ENCODE measurements at places on chromosomes 6 and 20.
A peak's percentile ranks its signal among the peaks of the same experiment; 100 is the strongest.

DNA sequence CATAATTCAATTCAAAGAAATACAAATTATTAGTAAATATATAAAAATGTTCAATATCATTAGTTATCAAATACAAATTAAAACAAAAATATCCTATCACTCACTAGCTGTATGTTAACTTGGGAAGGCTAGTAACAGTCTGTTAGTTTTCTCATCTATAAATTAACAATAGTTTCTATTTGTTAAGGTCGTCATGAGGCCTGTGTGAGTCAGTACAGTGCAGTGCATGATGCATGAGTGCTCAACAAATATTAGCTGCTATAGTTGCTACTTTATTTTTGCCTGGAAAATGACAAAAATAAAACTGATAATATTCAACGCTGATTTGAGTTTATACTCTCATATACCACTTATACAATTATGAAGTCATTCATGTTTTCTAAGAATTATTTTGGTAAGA is 401.6 kb upstream of the RUNX2 start:
- DNase-seq: no peak

DNA sequence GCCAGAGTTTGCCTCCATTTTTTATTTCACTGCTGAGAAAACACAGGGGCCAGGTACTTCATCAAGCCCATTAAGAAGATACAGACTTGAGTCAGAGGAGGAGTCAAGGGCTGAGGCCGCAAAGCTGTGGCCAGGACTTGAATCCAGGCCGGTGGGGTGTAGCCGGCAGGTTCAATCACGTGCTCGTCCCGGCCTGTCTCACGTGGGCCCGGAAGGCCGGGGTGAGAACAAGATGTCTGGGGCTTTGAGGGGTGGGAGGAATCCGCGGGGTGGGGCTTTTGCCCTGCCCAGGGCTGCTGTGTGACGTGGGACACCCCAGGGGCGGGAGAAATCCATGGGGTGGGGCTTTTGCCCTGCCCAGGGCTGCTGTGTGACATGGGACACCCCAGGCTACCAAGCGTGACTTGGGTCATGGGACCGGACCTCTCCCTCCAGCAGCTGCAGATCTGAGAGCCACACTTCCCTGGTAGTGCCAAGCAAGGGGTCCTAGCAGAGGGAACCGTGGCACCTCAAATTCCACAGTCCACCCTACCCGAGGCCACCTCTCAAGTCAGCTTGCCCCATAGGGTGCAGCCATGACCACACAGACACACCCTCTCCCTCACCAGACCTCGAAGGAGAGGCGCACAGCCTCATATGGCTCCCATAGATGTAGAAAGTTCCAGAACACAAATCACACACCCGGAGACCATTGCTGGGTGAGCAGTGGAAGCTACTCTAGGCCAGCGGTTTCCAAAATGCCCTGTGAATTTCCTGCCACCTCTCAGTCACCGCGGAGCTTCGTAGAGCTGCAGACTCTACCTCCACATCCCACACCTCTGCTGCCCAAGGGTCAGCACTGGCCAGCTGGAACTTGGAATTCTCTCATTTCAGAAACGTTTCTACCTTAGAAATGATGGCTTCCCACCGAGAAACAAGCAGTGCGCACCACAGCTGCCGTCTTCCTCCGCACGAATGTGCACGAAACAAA is 156.1 kb downstream of the DLL1 start:
- DNase-seq: no peak

GRCh38 chr6:42417641-42418112 is 34.0 kb downstream of the TRERF1 start:
- peak; percentile 70 for DNase-seq

GRCh38 chr6:72288592-72288991 is 333.3 kb upstream of the KCNQ5 start:
- no peak for DNase-seq

- DNase-seq: no peak
Measured at GRCh38 chr20:2708073-2708415, 15.5 kb downstream of the EBF4 start.

Measured in activated T-cell treated with anti-CD3 and anti-CD28 coated beads, Interleukin-2, amount 50 U/mL, for 72 hours (primary cell).